GM13976 (cell line): ENCODE measurements at places on chromosomes 12 and 14.
A peak's percentile ranks its signal among the peaks of the same experiment; 100 is the strongest.

DNA sequence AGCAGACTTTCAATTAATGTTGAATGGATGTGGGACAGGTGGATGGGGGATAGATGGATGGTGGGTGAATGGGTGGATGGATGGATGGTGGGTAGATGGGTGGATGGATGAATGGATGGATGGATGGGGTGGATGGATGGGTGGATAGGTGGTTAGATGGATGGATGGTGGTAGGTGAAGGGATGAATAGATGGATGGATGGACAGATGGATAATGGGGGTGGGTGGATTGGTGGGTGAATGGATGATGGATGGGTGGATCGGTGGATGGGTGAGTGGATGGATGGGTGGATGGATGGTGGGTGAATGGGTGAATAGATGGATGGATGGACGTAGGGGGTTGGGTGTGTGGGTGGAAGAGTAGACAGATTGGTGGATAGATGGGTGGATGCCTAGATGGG is 14.0 kb upstream of the INF2 start:
- DNase-seq: no peak

GRCh38 chr12:79552192-79552591 is 138.6 kb downstream of the PAWR start:
- DNase-seq: no peak

DNA sequence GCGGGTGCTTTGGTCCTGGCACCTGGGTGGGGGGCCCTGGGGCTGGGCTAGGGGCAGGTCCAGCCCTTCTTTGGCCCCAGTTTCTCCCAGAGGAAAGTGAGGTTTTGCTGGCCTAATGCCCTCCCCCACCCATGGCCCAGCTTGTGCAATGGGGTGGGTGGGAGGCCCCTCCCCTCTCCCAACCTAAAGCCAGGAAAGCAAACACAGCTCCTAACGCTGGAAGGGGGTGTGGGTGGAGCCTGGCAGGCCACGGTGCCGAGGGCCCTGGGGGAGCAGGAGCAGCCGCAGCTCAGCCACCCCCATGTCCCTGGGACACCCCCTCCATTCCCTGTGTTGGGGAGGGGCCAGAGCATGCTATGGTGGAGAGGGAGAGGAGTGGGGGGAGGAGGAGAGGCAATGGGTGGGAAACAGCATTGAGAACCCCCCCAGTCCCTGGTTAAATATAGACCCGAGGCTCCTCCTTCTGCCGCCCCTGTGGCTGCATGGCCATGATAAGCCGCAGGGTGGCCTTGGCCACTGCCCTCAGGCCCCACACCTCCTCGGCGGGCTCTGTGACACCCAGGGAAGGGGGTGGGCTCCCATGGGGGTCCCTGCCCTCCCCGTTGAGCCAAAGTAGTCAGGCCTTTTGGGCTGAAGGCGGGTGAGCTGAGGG is 4.7 kb downstream of the EXOC3L4 start:
- DNase-seq: no peak

DNA sequence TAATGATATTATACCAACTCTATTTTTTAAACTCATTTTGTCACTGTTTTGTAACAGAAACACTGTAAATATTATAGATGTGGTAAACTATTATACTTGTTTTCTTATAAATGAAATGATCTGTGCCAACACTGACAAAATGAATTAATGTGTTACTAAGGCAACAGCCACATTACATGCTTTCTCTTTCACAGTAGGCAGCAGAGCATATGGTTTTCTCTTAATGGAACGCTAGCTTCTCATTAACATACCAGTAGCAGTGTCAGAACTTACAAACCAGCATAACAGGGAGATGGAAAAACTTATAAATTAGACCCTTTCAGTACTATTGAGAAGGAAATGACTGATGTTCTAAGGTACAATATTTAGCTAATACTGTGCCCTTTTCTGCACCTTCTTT is 398.8 kb downstream of the PRKD1 start:
- no peak for DNase-seq

- DNase-seq: no peak
Observed at GRCh38 chr12:45966486-45966885, 23.9 kb downstream of the SCAF11 start.

DNA sequence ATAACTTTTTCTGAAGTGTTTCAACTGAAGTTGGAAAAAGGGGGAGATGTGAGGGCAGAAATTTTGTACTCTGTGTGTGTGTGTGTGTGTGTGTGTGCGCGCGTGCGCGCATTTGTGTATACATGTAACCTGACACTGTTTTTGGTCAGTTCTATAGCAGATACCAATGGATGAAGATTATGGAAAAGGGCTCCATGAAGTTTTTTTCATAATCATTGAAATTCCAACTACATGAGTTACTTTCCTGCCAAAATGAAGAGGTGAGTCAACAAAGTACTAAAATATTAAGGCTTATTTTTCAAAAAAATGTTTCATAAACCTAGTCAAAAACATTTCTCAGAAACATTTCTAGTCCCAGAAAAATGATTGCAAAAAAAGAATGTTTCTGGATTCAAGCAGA is 25.7 kb upstream of the CERS5 start:
- DNase-seq: no peak

GRCh38 chr14:99722741-99723140 is 38.6 kb downstream of the CYP46A1 start:
- no peak for DNase-seq

- no peak for DNase-seq
Observed at GRCh38 chr12:17528394-17528793, 561.6 kb downstream of the RERGL start.

- no peak for DNase-seq
Observed at GRCh38 chr12:120529641-120530417, 871 bp upstream of the COQ5 start.

- peak; percentile 87 for DNase-seq
Observed at GRCh38 chr12:12474931-12475795, 87.5 kb downstream of the DUSP16 start.
